Spleen (tissue), 13 donors: ENCODE measurements at places on chromosomes 1 and 21. TPM values are rescaled to one million over a fixed set of nuclear protein-coding genes. Genes with fewer than 3 reads are reported as not detected.

GRCh38 chr1:14598498-14599182, at the start of gene KAZN:
Gene KAZN (plus strand): TSS chr1:14598685.
- no peaks in the 10 kb centered on the region for H3K36me3 ChIP-seq
- DNase-seq = no peak
- peaks cover 47% of the 10 kb centered on the region for H3K27me3 ChIP-seq
- H3K4me3 ChIP-seq = peak within 1 kb of the TSS; percentile 48

DNA sequence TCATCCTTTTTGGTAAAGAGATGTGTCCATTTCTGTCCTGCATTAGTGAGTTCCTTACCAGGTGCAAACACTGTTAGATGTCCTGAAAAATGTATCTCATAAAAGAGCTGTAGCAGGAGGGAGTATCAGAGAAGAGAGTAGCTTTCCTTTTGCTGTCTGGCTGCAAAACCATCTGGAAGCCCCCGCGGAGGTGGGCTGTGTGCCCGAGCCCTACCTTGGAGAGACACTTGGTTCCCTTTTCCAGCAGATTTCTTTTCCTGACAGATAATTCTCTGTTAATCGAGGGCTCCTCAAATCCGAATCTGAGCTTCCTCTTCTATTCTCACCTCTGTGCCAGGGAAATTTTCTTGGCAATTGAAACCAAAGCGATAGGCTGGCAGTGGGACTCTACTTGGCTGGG, 53.0 kb downstream of the KIF26B start:
- no peaks in the 10 kb centered on the region for H3K36me3 ChIP-seq
- DNase-seq = no peak
- no peaks in the 10 kb centered on the region for H3K4me1 ChIP-seq

DNA sequence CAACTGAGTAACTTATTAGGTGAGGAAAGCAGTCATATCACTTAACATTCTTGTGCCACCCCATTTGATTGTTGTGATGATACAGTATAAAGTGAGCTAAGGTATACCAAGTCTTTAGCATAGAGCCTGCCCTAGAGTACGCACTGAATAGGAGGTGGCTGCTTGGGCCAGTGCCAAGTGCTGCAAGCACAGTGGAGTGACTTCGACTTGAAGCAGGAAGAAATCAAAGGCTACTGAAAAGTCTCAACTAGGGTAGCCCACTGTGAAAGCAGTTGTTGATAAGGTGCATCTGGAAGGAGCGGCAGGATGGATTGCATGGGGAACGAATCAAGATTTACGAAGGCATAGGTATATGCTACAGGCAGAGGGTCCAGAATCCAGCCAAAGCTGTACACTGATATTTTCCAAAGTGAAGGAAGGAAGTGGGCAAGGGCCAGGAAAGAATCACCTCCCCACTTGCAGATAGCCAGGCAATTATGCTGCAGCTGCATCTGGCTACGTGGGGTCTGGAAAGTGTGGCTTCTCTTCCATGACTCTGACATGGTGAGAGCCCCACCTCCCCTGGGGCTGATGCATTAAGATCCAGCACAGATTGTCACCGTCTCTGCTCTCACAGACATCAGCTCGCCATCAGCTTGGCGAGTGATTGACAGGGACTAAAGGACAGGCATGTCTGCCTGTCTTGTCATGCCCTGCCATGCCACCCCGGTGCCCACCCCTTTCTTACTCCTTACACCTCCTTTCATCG, 287.0 kb upstream of the PLXNA2 start:
- H3K27ac ChIP-seq = no peak overlapping the region
- no peaks in the 10 kb centered on the region for H3K27me3 ChIP-seq
- no peak for DNase-seq

The HSD3B1 gene
- not detected for polyA plus RNA-seq

The CLIC6 gene
- 1.1 TPM for polyA plus RNA-seq
